ENCODE measurements at places on chromosomes 12 and 14.

DNA sequence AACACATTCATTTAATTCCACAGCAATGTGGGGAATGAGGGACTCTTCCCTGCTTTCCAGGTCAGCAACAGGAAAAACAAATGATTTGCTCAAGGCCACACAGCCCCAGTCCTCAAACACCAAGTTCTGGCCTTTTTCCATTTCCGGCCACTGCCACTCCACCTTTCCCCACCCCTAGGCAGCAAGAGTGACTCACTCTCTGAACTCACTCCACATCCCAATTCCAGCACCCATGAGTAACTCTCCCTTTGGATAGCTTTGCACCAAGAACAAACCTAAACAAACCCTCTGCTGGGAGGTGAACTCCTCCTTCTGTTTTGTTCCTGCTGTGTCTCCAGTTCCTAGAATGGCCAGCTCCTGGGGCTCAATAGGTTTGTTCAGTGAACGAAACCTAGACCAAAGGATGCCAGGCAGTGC, 30.4 kb upstream of the PLEKHG6 start:
- DNase-seq = peak; percentile 59

- no peak for DNase-seq
Observed at GRCh38 chr14:89123851-89124250, 293.2 kb downstream of the FOXN3 start.

DNA sequence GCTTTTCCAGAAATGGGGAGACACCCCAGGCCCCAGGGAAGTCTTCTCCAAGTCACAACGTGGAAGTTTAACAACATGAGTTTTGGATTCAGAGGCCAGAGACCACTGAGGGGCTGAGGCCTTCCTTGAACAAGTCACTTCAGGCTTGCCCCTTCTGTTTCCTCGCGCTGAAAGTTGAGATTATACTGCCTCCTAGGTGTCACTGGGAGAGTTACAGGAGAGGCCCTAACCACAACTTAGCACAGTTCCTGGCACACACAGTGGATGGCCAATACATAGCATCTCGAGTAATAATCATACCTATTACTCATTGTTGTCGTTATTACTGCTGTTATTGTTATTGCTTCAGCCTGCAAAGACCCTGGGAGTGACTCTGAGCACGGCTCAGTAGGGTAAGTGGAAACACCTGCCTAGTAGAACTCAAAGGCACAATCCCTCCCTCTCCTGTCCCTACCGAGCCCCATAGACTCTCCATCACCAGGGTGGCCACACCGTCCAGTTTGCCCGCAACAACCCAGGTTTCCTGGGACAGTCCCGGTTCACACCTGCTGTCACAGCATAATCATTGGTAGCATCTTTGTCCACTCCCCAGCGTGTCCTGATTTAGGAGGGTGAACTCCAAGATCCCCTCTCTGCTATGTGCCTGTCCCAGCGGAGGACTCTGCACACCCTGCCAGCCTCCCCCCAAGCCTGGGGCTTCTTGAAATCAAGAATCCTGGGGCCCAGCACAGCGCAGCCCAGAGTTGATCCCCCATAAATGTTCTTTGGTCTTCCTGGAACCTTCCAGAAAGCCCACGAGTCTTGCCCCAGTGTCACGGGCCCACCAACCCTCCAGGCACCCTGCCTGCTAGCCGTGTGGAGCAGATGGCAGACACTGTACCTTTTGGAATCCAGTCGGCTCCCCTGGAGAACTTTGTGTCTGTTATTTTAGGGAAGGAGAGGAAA, 85.0 kb downstream of the SYNE3 start:
- no peak for DNase-seq

- no peak for DNase-seq
Observed at GRCh38 chr12:57861967-57862366, 15.4 kb upstream of the CTDSP2 start.

DNA sequence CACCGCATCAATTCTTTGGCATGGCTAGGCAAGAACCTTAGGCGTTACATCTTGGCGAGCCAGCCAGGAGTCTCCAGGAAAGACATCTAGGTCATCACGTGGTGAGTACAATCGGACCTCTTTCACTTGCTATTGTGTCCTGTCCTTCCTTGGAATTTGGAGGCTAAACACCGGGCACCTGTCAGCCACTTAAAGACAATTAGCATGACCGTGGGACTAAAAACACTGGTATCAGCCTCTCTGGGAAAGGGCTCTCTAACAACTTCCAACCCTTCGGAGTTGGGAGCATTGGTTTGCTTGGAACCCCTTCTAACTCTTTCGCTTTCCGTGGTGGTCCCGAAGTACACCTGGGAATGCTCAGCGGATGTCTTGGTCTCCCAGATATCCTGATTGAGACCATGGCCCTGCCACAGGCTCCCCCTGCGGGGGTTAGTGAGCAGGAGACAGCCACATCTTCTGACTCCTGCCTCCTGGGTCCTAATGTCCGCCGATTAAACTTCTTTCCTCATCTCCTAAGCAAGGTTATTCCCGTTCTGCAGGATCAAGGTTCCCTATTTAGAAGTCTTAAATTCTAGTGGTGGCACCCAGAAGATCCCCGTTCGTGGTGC, 971.7 kb downstream of the FSCB start:
- DNase-seq = no peak

DNA sequence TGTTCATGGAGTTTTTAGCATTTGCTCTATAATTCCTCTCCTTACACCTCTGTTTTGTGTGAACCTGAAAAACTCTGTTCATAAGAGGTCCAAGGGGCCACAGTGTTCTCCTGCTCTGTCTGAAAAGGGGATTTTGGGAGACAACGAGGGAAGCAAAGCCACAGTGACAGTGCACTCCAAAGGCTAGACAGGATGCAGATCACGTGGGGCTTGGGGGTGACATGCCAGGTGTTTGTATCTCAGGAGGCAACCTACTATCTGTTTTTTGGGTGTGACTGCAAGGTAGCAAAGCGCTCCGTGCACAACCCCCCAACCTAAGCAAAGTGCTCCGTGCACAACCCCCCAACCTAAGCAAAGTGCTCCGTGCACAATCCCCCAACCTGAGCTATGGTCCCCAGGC, 5.1 kb upstream of the CHD4 start:
- DNase-seq = no peak

- no peak for DNase-seq
Observed at GRCh38 chr14:21096978-21097635, 1.3 kb downstream of the ZNF219 start.

- DNase-seq = no peak
Observed at GRCh38 chr12:50659690-50660424, 104.0 kb upstream of the ATF1 start.

GRCh38 chr12:77746096-77746495, 84.6 kb upstream of the NAV3 start:
- no peak for DNase-seq

- DNase-seq = no peak
Observed at GRCh38 chr14:91307046-91307445, 62.5 kb upstream of the GPR68 start.

GRCh38 chr14:38868399-38869290, 234.4 kb downstream of the SEC23A start:
- no peak for DNase-seq

DNA sequence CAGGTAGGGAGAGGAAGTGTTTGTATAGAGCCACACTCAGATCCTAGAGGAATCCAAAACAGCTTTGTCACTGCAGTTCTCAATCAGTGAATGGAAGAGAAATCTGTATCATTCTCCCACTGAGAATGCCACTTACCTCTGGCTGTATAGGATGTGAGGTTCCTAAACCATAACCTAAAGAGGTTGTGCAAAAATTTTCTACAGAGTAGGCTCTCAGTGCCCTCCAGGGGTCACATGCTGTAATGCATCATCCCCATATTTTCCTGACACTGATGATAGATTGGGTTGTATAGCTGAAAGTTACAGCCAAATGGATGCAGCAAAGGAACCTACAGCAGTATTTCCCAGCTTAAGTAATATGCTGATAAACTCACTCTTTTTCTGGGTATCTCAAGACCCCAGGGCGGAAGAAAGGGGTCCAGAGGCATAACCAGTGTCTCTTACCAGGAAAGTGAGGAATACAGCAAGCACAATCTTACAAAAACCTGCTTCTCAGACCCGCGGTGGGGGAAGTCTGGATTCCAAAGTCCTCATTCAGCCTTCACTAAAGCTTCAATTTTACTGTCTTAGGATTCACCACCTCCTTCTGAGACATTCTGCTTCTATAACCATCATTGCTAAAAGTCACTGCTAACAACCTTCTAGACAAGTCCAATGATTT, 3.8 kb downstream of the BCDIN3D start:
- no peak for DNase-seq

- DNase-seq = no peak
Observed at GRCh38 chr14:51203881-51204280, 36.2 kb upstream of the TMX1 start.

DNA sequence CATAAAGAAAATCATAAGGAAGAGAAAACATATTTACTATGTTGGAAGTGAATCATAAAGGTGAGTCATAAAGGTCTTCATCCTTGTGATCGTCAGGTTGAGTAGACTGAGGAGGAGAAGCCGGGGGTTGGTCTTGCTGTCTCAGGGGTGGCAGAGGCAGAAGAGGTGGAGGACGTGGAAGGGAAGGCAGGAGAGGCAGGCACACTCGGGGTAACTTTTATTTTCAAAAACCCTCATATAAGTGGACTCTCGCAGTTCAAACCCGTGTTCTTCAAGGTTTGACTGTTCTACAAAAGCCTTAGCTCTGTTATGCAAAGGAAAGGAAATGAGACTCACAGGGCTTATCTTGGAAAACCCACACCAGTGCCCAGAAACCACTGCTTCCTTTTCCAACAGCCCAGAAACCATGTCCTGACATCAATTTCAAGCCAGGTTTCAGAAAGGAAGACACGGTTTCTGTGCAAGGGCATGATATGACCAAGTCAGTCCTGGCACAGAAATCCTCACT, 14.0 kb downstream of the SMCO2 start:
- DNase-seq = no peak

- no peak for DNase-seq
Observed at GRCh38 chr14:102262929-102263462, 42.0 kb downstream of the MOK start.

DNA sequence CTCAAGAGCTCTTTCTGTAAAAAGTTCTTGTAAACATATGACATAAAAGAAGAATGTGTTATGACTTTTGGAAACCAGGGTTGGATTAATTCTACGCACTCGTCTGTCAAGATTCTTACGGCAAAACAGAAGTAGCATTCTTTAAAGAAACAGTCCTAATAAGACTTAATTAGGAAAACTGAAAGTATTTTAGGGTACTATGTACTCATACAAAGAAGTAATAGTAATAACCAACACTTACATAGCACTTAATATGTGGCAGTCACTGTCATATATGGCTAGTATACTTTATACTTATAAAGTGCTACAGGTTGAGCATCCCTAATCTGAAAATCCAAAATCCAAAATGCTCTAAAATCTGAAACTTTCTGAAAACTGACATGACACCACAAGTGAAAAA, 72.9 kb upstream of the ST8SIA1 start:
- DNase-seq = no peak

DNA sequence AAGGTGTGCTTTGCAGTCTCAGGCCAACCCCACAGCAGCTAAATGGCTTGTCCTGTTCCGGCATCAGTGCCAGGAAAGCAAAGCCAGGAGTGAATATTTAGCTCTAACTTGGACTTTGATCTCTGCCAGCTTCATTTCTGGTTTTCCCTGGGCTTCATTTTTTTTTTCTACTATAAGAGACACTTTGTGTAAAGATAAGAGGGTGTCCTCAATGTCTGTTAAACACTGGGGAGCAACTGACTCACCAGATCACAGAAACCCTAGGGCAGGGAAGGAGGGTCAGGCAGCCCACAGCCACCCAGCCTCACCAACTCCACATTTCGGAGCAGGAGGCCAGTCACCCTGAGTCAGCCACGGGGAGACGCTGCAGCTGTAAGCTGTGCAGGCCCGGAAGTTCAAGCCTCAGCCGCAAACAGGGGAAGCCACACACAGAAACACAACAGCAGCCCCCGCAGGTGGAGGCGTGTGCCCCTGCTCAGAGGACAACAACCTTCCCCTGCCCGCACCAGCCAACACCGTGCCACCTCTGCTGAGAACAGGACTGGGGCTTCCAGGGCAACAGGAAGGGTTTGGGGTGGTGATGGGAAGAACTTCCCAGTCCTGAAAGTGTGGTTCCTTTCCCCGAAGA, 6.3 kb downstream of the TNFRSF1A start:
- DNase-seq = peak; percentile 77

- DNase-seq = no peak
Observed at GRCh38 chr12:107326237-107326636, 232.9 kb upstream of the CRY1 start.

DNA sequence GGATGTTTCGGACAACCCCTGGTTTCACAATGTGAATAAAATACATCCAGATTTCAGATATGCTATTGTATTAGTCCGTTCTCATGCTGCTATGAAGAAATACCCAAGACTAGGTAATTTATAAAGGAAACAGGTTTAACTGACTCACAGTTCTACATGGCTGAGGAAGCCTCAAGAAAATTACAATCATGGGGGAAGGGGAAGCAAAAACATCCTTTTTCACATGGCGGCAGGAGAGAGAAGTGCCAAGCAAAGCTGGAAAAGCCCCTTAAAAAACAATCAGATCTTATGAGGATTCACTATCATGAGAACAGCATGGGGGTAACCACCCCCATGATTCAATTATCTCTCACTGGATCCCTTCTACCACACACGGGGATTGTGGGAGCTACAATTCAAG, 451.7 kb downstream of the MDGA2 start:
- DNase-seq = no peak

Data from heart right ventricle (tissue), 16 donors.